NCI-H510A treated with DMSO at 0.1 percent for 48 hours (cell line): ENCODE measurements at places on chromosomes 5 and 9.

- no peak for DNase-seq
These were observed 206.7 kb downstream of the ARHGAP26 start for GRCh38 chr5:142976861-142977260.

GRCh38 chr9:108184941-108185340, 670.8 kb downstream of the ACTL7B start:
- no peak for DNase-seq

- DNase-seq, result no peak
These were observed 37.3 kb upstream of the FYB1 start for GRCh38 chr5:39256477-39257235.

- no peak for DNase-seq
These were observed 46.7 kb downstream of the INSYN2B start for GRCh38 chr5:169933616-169934015.

DNA sequence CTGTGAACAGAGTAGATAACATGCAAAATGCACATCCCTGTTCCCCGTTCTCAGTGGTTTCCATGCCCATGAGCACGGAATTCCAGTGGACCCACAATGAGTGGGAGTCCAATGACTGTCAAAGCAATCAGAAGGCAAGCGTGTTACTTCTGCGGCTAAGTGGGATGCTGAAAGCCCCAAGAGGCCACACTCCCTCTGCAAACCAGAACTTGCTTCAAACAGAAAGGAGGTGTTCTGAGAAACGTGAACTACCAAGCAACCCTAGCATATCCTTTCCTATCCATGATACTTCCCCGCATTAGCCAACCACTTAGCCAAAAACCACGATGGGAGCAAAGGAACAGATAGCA, 21.7 kb upstream of the MVB12B start:
- DNase-seq, result no peak

DNA sequence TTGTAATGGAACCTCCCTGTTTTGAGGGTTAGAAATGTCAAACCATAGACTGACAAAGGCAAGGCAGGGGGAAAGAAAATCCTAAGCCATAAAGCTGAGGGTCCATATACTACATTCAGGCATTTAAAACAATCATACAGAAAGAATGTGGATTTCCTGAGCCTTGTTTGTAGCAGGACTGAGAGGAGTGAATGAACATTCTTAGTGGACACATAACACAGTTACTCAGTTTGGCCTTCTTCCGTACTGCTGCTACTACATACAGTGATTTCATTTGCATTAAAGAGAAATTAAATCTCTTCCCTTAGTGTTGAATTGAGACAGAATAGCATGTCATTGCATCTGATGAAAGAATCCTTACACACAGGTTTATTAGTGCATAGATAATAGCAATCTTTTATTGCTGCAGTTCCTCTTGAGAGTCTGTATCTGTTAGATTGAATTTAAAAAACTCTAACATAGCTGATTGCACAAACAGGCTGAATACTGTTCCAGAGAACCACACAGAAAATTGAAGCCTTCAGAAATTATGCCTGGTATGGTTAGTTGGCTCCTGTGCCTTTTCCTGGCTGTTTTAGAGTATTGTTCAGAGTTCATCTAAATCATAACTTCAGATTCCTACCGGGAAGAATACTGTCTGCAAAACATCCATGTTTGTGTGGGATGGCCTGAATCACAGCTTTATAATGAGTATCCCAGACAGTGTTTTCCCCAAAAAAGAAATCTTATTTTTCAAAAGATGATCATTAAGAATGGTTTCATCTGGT, 2.0 kb upstream of the MTX3 start:
- no peak for DNase-seq

DNA sequence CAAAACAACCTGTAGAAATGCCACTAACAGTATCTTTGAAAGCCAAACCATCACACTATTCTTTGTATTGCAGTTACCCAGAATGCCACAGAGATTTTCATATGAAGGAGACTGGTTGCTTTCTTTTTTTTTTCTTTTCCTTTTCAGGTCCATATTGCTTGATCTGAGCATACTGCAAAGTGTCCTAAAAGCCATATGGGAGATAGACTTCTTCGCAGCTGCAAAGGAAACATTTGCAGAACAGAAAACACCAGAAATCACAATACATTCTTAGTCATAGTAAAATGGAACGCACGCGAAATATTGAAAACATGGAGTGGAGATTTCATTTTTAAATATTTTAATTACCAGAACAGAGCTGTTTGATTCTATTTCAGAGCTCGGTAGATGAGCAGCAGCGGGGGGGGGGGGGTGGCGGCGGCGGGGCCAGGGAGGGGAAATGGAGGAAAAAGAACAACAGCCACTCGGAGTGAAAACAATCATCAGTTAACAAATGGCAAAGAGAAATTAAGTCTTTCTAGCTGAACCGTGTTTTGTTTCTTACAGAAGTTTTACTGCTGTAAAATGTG, 284.1 kb downstream of the NFIB start:
- peak; percentile 27 for DNase-seq

DNA sequence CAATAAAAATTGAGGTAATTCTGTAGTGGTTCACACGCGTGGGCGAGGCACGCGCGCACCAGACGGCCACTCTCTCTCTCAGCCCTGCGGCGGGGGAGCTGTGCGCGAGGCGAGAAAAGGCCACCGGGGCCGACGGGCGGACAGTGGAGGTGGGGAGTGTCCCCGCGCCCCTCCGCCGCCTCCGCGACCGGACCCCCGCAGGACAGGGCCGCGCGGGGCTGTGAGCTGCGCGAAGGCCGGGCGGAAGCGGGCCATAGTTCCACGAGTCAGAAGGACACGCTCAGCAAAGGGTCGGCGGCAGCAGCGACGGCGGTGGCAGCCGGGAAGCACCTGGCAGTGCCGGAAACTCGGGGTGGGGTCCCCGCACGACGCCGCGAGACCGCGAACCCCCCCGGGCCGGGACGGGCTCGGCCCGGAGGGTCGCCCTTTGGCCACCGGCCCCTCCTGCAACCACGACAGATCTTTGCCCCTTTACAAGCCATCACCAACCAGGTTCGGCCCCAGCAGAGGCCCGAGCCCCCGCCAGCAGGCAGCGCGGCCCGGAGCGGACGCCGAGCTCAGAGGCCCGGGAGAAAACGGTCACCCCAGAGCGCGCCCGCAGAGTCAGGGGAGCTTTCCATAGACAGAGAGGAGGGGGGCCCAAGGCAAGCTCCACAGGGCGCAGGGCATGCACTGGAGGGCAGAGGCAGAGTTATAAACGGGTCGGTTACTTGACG, 60.9 kb downstream of the ZNF354C start:
- DNase-seq, result no peak

GRCh38 chr9:13805546-13805945, 508.4 kb downstream of the NFIB start:
- no peak for DNase-seq

DNA sequence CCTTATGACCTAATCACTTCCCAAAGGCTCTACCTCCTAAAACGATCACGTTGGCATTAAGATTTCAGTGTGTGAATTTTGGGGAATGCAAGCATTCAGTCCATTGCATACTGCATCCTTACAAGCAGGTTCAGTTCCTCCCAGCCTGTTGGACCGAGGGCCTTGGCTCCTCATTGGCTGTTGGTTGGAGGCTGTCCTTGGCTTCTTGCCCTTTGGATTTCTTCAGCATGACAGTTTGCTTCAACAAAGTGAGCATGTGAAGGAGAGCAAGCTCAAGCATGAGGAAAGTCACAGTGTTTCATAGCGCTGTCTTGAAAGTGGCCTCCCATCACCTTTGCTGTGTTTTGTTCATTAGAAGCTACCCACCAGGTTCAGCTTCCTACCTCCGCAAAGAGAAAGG, 109.5 kb downstream of the GADD45G start:
- no peak for DNase-seq

DNA sequence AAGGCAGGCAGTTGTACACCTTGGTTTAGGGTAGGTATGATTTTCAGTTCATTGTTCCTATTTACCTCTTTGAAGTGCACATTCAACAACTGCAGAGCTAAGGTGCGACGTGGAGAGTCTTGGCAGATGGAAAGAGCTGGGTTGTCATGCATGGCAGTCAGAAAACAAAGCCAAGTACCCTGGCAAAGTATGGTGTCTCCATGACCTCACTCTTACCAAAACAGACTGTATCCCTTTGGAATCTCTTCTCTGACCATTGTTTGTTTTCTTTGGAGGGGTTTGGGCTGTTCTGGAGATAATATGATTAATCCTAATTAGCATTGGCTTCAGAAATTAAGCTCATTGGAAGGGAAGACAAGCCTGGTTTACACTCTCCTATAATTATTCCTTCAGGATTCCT, 665.7 kb downstream of the DNAH5 start:
- DNase-seq, result peak; percentile 33

DNA sequence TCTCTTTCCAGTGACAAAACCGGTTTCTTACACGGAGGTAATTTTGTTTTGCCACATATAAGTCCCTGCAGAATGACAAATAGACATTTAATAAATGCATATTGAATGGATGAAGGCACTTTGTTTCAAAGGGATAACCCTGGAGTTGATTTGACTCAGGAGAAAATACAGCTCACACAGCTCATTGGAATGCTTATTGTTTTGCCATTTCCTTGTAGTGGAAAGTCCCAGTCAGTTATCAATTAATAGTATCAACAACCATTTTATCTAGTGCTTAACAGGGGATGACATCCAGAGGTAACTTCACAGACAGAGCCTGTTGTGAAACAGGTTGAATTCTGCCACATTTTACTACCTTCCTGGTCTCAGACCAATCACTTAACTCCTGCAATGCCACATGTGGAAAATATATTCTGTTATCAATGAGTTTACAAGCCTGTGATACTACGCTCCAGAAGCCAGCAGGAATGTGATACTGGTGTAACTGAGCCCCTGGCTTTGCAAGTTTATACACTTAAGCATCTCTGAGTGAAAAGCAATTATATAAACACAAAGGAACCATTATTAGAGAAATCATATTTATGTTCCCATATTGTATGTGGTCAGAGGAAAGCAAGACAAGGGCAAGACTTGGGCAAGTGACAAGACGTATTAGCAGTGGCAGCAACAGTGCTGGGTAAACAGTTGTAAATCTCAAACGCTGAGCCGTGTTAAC, 123.1 kb upstream of the ANKRD55 start:
- no peak for DNase-seq

DNA sequence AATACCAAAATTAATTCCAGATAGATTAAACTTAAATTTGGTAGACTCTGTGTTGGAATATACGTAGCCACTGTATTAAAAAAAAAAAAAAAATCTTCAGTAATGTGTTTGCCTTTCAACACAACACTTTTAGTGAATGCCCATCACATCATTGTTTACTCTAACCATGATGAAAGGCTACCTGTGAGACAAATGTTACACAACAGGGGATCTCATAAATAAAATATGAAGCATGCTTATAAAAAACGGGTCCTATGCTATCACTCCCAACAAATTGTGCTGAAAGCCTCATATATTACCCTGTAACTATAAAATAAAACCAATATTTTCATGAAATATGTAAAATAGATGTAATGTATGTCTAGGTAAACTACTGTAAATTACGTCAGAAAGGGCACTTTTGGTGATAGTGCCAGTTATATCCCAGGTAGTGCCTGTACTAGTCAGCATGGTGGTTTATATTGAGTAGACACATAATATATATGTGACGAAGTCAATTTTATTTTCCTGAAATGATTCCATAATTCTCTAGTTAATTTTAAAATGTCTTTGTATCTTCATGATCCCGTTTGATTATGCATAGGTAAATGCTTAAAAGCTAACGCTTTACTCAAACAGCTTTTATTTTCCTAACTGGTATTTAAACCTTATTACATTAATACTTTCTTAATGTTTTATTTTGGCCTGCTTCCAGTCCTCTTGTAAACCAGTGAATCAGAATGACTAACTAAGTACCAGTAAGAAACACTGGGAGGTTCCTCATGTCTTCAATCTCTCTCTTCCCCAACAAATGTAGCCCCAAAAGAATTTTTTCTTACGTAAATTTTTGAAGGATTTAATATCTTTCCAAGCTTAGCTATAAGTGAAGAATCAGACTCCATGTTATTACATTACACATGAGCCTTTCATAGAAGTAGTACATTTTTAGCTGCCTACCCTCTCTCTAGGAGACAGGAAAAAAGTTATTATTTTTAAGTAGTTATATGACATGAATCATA, 420.3 kb downstream of the GABRG2 start:
- DNase-seq, result no peak

- DNase-seq, result no peak
These were observed 150.7 kb upstream of the RASA1 start for GRCh38 chr5:87116825-87117512.

GRCh38 chr5:174601946-174602345, 122.4 kb upstream of the MSX2 start:
- no peak for DNase-seq

GRCh38 chr5:91283899-91284298, 99.2 kb downstream of the ARRDC3 start:
- DNase-seq, result no peak

DNA sequence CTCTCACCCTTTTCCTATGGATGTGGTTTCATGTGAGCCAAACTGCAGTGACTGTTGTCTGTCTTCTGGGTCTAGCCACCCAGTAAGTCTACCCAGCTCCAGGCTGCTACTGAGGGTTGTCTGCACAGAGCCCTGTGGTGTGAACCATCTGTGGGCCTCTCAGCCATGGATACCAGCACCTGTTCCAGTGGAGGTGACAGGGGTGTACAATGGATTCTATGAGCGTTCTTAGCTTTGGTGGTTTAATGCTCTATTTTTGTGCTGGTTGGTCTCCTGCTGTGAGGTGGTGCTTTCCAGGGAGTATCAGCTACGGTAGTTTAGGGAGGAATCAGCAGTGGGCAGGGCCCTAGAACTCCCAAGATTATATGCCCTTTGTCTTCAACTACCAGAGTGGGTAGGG, 186.7 kb downstream of the NR2F1-AS1 start:
- no peak for DNase-seq

GRCh38 chr9:91536211-91536691, 112.6 kb upstream of the NFIL3 start:
- peak; percentile 80 for DNase-seq

DNA sequence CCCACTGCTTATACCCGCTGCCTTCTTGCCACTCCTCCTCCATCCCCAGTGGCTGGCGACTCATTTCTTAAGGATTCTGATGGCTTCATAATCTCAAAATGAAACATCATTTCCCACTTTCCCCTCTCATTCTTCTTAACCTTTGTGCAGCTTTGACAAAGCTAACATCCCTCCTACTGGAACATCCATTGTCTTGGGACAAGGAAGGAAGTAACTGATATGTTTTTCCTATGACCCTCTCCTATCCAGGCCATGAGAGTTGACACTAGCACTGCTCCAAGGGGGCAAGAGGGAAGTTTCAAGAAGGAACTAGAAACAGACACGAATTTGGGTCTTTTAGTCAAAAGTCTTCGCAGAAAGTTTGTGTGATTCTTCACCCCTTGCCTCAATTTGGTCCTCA, 71.7 kb upstream of the SNX2 start:
- DNase-seq, result no peak

- DNase-seq, result no peak
These were observed 82.1 kb downstream of the EHMT1 start for GRCh38 chr9:137700911-137701310.

- DNase-seq, result no peak
These were observed 43.6 kb downstream of the CCDC192 start for GRCh38 chr5:127746756-127747155.

- DNase-seq, result no peak
These were observed 7.2 kb downstream of the GABBR2 start for GRCh38 chr9:98701576-98701975.

- DNase-seq, result peak; percentile 31
These were observed 672 bp downstream of the MSANTD3 start for GRCh38 chr9:100427366-100428263.
